ENCODE measurements at places on chromosomes 1 and 21.

DNA sequence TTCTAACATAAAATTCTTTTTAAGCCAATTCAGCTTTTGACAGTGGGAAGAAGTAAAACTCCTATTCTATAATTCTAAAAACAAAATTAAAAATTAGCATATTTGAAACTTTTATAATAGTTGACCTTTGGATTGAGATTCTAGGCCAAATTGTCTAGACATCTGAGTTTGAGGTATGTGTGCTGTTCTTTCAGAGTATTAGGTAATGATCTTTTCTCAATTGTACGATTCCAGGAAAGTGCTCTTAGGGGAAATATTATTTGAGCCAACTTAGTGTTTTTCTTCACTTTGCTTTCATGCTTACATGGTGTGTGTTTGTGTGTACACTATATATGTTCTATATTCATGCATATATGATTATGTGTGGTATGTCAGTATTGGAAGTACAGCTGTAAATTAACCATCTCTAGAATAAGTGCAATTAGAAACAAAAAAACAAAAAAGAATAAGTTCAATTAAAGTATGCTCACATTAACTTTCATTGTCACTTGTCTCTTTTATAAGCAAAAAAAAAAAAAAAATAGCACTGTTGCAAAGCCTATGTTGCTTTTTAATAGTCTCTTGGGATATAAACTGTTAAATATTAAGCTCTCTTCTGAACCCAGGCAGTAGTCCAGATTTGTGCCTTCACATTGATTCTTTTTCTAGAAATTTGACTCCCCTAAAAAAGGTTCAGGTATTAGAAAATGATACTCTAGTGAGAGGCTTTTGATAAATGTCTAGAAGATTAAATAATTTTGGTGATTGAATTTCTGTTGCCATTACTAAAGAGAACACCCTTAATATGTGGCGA, 132.2 kb downstream of the ATP5PO start:
- DNase-seq = no peak

- no peak for DNase-seq
Measured at GRCh38 chr1:151620286-151620685, 8.4 kb downstream of the SNX27 start.

- no peak for DNase-seq
Measured at GRCh38 chr1:151809290-151809984, 4.2 kb upstream of the LINGO4 start.

DNA sequence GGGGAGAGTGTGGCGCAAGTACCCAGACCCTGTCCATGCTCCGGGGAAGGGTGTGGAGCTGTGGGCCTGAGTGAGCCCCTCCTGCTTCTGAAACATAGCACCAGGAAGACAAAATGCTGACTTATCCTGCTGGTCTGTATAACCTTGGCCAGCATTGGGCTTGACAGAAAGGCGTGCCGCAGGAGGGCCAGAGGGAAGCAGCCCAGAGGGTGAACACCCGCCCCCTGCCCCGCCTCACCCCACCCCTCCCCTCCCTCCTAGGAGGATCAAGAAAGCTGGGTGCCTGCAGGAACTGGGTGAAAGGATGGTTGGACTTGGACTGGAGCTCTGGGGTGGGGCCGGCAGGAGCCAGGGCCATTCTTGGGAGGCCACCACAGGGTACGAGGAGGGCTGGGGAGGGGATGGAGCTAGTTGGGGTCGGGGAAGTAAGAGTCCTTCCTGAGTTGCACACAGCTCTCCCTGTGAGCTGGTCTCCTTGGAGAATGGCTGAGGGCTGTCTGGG, 27.1 kb downstream of the PTPRF start:
- DNase-seq = no peak

DNA sequence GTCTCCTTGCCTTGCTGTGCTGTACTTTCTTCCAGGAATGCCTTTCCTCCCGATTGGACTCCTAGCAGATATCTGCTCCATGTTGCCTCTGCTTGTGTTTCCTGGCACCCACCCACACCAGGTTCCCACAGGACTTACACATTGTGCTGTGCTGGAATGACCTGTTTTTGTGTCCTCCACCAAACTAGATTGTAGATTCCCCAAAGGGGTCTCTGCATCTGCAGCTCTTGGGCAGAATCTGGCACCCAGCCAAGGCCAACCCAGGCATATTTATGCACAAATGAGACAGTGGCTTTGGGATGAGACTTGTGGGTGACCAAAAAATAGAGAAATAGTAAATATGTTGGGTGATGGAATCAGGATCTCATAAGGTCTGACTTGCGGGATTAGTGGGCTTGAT, 278.2 kb downstream of the RRAGC start:
- no peak for DNase-seq

GRCh38 chr1:50516056-50516455, 92.8 kb upstream of the DMRTA2 start:
- DNase-seq = no peak

DNA sequence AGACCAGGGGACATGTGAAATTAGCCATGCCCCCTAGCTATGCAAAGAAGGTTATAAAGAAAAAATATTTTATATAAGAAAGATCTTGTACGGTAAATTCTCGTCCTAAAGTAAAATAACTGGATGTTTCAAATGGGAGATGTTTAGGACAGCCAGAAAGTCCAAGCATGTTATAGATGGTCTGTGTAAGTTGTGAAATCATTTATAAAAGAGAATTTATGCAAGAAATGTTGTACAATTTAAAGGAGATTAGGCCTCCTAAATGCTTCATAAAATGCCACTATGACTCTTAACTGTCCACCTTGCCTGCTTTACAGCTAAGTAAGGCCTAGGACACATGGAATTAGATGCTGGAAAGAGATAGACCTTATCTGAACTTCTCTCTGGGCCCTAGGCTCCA, 118.1 kb upstream of the POGK start:
- no peak for DNase-seq

DNA sequence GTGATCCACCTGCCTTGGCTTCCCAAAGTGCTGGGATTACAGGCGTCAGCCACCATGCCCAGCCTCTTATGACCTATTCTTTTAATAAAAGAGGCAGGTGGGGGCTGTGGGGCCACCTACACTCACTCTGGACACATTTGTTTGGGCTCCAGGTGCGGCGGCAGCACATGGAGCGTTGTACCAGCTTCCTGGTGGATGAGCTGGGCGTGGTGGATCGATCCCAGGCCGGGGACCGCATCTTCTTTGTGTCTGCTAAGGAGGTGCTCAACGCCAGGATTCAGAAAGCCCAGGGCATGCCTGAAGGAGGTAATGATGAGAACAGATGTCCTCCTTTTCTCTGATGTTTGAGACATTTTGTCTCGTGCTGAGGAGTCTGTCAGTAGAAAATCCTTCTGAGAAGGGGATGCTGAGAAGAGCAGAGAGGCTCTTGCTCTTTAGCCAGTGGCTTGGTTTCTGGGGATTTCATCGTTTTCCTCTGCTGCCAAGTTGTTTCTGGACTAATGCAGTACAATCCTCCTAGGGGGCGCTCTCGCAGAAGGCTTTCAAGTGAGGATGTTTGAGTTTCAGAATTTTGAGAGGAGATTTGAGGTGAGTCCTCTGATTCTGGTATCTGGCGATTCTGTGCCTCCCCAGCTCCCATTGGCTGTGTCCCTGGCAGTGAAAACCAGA, 17.9 kb upstream of the MIIP start:
- DNase-seq = peak; percentile 29

DNA sequence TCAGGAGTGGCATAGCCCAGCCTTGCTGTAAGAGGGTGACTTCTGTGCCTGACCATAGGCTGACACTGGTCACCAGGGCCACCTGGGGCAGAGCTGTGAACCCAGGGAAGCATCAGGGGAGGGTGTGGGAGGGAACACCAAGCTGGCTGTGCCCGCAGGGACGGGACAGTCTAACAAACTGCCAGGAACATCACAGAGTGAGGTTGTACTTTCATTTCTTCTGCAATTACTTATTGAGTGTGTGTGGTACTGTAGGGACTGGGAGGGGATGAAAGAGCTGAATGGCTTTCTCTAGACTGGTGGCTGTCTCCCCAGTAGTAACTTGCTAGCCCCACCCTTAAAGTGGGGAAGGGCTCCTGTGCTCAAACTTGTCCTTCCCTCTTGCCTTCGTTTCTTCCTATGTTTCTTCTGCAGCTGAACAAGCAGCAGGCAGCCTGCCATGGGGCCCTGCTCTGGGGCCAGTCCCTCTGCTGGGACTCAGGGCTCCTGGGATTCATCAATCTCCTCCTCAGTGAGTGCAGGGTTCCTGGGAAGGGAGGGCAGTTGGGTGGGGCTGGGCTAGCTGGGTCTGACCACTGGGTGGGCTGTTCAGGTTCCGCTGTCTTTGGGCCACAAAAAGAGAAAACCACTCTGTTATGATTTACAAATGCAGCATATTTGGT, 39.7 kb upstream of the ETV3 start:
- DNase-seq = no peak

GRCh38 chr21:36097427-36098181, 27.8 kb downstream of the CBR1 start:
- no peak for DNase-seq

DNA sequence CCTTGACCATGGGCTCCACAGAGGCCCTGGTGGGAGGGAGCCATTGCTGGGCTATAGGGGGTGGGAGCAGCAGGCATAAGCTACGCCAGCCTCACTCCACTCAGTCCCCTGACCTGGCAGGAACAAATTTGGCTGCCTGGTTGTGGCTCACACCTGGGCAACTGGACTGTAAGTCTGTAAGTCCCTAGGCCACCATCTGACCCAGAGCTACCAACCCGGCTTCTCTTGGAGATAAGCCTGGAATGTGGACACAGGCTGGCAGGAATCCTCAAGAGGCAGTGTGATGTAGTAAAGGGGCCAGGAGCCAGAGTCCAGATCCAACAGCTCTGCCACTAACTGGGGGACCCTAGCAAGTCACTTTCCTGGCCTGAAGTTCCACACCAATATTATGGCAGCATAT, 11.4 kb downstream of the NCF2 start:
- no peak for DNase-seq

DNA sequence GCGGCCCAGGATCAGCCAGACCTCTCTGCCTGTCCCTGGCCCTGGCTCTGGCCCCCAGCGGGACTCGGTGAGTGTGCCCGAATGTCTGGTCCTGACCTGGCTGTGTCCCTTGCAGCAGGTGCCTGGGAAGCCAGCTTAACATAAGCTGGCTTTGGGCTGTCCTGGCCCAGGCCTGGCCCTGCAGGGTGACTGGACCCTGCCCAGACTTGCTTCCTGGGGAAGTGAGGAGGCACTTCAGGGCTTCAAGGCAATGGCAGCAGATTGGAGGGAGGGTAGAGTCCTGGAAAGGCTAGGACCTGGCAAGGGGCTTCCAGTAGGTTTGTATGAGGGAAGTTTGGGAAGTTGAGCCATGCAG, 16.4 kb downstream of the RPS6KA1 start:
- DNase-seq = no peak

- no peak for DNase-seq
Measured at GRCh38 chr1:201605385-201606010, 66.6 kb downstream of the NAV1 start.

GRCh38 chr1:88191917-88192316, 492.2 kb upstream of the PKN2 start:
- DNase-seq = no peak

GRCh38 chr1:234987415-234988154, 141.1 kb downstream of the TOMM20 start:
- DNase-seq = peak; percentile 73

DNA sequence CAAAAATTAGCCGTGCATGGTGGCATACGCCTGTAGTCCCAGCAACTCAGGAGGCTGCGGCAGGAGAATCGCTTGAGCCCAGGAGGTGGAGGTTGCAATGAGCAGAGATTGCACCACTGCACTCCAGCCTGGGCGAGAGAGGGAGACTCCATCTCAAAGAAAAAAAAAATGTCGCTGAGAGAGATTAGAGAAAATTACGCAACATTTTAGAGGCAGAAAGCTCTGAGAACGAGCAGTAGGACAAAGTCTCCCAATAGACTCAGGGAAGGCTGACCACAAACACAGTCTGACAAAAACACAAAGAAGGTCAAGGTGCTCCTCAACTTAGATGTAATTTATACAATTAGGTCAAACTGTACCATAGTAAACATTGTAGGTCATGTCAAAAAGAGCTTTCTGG, 367.6 kb upstream of the ZRANB2 start:
- no peak for DNase-seq

DNA sequence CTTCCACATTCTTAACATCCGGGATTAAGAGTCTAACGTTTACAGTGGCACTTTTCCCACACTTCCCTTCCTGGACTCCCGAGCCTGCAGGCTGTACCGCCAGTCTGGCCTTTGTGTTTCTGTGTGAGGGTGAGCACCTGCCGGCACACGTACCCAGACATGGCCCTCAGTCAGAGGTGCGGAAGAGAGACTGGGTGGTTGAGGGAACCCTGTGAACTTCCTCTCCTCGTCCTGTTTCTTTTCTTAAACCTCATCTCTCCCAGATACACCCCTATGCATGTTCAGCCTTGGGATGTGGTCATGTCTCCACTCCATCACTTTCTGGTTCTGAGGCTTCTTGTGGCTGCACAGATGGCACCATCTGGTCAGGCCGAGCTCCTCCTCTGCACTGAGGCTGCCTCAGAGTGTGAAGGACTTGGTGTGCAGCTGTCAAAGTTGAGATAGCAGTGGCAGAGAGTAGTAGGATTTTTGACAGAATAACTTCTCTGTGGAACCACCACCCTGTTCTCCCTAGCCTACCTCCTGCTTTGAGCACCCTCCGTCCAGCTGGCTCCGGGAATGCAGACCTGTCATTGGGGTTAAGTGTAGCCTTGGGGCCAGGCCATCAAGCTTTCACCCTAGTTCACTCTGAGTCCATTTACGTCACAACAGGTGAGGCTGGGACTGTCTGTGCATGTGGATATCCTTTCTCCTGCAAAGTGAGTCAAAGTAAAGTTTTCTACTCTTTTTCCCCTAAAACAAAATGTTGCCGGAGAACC, 31.4 kb downstream of the VASH2 start:
- DNase-seq = no peak

DNA sequence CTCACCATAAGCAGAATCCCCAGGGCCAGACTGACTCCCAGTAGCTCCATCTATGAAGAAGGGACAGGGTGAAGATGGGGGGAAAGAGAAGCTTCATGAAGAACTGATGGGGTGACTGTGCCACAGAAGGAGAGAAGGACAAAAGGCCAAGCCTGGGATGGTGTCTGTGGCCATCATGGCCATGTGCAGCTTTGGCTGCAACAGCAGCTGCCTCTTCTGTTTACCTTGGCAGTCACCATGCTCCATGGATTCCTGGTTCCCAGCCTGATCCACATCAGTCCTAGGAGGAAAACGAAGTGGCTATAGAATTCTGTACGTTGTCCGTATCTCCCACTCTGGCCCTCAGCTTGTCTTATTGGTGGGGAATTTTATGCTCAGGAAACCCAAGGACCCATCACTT, 12.0 kb downstream of the SEMA6C start:
- DNase-seq = no peak

GRCh38 chr1:28123461-28123961, 35.1 kb upstream of the EYA3 start:
- DNase-seq = no peak

DNA sequence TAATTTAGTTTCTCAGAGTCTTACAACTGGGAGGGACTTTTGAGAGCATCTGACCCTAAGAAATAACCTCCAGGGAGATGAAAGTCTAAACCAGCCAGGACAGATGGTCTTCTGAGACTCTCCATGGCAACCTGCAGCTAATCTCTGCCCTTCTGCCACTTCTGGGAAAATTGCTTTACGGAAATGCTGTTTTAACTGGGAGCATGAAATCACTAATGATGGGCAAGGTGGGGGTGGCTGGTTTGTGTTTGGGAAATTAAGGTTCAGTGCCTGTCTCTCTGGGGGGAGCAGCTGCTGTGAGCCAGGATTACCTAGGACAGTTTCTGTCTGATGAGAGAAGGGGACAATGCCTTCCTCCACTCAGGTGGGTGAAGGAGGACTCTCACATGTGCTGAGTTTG, 33.2 kb downstream of the ROR1 start:
- DNase-seq = no peak

- peak; percentile 87 for DNase-seq
Measured at GRCh38 chr21:43362321-43362791, 64.6 kb downstream of the SIK1 start.
